ENCODE measurements at places on chromosomes 12 and 14.

- no peak for DNase-seq
Measured at GRCh38 chr14:92930737-92931602, 8.0 kb downstream of the CHGA start.

DNA sequence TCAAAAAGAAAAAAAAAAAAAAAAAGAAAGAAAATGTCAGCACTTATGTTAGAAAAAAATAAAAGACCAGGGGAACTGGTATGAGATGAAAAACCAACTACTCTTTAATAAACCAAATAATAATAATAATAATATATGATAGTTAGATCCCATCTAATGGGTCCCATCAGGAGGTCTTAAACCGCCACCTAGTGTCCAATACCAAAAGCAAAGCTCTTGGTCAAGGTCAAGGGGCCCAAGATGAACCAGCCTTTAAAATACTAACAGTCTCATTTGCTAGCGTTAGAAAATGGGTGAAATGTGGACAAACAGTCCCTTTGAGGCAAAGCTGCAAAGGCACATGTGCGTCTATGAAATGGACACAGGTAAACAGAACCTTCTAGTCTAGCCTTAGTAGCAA is 12.3 kb downstream of the BRAP start:
- DNase-seq = no peak

- no peak for DNase-seq
Measured at GRCh38 chr12:70260646-70261045, 17.4 kb downstream of the CNOT2 start.

DNA sequence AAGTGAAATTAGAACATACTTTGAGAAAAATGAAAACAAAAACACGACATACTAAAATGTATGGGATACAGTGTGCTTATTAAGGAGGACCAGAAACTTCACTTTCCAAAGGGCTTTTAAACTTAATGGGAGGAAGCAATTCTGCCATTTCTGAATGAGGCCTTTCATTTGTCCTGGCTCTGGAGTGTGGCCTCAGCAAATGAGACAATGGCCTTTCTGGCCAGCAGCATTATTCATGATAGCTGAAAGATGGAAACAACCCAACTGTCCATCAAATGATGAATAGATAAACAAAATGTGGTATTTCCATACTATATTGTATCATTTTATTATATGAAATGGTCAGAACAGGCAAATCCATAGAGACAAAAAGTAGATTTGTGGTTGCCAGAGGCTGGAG is 338.6 kb downstream of the CEP128 start:
- DNase-seq = no peak

GRCh38 chr12:71607494-71608330 is 55.9 kb downstream of the ZFC3H1 start:
- DNase-seq = no peak

GRCh38 chr14:89484051-89484844 is 67.2 kb upstream of the FOXN3 start:
- DNase-seq = no peak

DNA sequence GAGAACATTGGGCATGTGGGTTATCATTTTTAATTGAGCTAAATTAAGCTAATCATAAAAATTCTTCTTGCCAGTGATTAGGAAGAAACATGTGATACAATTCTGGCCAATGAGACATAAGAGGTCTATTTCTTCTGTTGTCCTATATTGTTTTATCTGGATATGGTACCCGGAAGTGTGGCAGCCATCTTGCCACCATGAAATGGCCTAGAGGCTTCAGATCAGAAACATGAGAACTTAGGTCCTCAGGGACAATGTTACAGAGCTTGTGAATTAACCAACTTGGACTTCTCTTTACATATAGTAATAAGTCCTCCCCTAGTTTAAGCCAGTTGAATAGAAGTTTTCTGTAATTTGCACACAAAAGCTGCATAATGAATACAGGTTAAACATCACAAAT is 30.5 kb downstream of the MBIP start:
- DNase-seq = no peak

DNA sequence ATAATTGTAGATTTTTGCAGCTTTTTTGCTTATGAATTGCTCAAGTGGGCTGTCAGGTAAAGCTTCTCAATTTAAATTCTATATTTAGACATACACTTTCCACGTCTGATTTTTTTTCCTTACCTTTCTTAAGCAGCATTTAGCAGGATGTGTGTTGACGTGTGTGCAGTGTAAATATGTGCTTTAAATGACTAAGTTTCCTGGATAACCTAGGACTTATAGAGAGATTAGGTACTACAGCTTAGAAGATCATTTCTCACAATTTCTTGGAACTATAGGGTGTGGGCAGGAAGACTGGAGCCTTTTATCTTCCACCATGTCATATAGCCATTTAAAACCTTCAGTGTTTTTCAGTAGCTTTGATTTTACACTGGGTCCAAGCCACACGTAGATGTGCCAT is 263.5 kb downstream of the NOVA1 start:
- no peak for DNase-seq

DNA sequence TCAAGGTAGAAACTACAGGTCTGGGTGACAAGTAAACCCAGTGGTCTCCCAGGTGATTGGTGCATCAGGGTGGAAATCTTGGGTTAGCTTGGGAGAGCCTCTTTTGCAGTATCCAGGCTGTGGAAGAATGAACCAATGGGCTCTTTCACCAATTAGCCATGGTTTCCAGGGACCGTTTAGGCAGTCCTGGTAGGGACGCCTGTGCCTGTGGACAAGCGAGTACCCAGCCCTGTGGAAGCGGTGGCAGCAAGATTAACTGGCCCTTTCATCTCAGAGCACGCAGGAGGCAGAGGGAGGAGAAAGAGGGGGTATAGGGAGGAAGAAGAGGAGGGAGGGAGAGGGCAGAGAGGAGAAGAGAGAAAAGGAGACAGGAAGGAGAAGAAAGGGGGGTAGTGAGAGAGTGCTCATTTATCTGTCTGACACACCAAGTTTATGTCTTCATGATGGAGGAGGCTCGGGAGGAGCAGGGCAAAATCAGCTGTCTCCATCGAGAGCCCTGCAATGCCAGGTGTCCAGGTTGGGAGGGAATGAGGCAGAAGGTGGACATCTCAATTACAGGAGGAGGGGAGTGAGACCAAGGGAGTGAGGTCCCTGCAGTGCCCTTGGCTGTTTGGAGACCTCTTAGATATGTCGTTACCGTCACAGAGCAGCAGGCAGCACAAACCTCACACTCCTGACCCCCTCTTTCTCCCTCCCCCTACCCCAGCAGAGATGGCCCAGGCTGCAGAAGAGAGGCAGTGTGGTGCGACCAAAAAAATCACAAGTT is 4.6 kb upstream of the ZDHHC22 start:
- no peak for DNase-seq

GRCh38 chr14:91067186-91067585 is 6.7 kb upstream of the RPS6KA5 start:
- DNase-seq = no peak

DNA sequence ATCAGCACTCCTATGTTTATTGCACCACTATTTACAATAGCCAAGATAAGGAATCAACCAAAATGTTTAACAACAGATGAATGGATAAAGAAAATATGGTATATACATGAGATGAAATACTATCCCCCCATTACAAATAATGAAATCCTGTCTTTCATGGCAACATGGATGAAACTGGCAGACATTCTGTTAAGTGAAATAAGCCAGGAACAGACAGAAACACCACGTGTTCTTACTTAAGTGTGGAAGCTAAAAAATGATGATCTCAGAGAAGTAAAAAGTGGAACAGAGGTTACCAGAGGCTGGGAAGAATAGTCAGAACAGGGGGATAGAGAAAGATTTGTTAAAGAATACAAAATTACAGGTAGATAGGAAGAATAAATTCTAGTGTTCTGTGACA is 113.7 kb upstream of the MDM1 start:
- DNase-seq = no peak

DNA sequence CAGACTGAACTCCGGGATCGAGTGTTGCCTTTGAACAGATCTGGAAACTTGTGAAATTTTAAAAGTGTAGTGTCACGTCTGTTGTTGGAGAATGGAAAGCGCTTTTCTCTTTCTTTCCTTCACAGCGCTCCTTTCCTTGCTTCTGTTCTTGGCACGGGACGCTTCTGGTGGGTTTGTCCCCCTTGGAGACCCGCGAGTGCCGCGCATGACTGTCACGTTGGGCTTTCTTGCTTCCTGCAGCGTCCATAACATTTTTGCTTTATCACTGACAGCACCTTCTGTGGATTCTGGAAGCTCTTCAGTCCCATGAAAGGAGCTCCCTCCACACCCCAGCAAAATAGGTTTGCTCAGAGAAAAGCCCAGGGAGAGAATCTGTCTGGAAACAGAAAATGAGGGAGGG is 193.0 kb upstream of the TMEM132C start:
- DNase-seq = no peak

DNA sequence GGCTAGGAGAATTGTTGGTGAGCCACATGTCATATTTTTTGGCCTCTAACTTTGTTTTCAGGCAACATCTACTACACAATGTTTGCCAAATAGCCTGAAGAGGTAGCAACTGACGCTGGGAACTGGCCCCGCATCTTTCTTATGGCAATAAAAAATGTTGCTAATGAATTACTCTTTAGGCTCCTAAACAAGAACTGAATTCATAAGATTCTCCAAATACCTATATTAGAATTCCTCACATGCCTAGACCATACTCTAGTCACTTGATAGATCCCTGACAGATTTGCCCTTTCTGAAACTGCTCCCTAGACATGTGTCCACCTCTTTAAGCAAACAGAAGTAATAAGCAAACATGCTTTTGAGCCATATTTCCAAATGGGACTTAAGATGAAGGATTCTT is 209.0 kb upstream of the ATXN7L3B start:
- DNase-seq = no peak

DNA sequence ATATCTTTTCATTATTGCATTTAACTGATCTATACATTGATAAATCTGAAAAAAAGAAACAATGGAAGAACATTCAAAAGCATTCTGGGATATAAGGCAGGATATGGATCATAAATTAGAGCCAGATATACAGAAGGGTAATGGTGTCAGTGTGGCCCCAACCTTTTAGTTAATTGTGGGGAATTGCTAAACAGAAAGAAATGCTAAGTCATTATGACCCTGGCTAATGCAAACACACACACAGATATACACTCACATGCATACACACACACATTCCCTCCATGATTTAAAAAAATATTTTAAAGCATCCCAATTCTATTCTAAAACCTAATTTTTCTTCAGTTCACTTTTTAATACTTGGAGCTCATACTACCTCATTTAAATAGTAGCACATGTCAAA is 404.5 kb downstream of the BCAT1 start:
- DNase-seq = no peak

GRCh38 chr14:88025313-88025712 is 20.4 kb downstream of the GPR65 start:
- DNase-seq = no peak

GRCh38 chr14:22979748-22980392 is 2.5 kb downstream of the AJUBA start:
- DNase-seq = no peak

- no peak for DNase-seq
Measured at GRCh38 chr12:52740584-52740983, 36.6 kb downstream of the KRT76 start.

DNA sequence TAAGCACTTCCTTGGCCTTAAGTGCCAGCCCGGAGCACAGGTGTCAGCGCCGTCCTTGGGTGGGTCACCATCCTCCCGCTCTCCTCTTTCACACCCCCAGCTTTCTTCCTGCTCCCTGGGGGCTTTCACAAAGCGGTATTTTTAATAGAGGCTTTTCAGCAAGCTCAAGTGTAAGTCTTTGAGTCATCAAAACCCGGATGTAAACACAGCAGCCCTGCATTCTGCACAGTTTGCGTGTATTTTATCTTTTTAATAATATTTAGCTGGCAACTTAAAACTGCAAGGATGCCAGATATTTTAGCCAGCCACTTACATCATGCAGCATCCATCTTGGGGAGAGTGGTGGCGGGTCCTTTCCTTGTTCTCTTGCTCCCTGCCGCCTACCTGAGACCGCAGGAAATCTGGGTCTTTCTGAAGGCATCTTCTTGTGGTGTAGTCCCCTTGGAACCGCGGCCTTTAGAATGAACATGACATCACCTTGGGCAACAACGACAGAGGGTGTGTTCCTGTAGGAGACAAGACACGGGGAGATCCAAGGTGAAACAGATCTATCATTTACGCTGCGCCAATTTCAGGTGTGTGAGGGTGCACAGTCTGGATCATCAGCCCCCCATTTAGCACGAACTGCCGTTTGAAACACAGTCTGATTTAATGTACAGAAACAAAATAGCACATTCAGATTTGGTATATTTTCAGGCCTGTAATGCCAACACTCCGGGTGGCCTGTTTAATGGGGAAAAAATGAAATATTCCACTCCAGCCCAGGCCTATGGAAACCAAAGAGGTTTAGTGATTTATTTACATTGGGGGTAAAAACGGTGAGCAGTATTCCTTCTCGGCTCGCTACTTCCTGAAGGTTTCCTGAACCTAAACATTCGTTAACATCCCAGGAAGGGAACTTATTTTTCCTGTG is 12.5 kb upstream of the IRF2BPL start:
- DNase-seq = no peak

- no peak for DNase-seq
Measured at GRCh38 chr12:118455327-118455726, 79.0 kb downstream of the SUDS3 start.
